ENCODE measurements at places on chromosomes 1 and 21.

DNA sequence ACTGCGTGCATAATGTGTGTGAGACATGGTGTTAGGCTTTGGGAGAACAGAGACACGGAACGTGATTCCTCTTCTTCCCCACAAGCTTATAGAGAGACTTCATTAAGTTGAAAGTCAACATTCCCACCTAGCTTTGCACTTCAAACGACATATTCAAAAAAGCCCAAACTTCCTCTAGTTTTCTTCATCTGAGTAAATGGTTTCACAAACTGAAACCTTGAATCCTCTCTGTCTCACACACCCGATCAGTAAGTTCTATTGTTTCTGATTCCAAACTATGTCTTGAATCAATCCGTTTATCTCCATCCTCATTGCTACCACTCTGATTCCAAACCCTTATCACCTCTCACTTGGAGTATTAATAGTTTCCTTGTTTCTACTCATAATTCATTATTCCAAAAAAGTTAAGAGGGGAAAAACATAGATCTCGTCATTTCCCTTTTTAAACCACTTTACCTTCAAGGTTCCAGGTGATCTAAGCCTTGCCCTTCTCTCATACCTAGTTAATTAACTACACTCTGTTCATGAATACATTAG, 1.6 kb upstream of the METTL18 start:
- DNase-seq = no peak

DNA sequence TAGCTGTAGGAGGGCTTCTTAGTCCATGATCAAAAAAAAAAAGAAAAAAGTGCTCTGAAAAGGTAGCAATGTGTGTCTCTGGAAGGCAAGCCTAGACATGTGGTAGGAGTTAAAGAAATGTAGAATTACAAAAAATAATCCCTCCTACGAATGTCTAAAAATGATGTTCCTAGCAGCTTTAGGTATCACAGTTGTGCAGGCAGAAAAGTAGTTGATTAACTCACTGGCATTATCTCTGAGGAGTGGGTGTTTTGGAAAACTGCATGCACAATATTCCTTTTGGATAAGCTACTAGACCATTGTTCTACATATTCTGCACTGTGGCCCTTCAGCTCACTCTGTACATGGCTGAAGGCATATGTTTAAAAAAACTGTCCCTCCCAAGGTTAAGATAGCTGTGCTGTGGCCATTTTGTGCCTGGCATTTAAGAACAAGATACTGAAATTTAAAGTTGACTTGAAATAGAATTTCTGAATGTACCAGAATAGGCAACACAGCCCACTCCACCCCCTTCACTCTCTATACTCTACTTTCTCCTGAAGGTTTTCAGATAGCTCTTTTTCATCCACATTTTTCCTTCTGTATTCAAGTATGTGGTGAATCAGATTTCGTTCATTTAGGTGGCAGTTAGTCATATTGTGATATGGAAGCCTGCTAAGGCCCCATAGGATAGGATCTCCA, 463.9 kb upstream of the LRRC7 start:
- DNase-seq = no peak

DNA sequence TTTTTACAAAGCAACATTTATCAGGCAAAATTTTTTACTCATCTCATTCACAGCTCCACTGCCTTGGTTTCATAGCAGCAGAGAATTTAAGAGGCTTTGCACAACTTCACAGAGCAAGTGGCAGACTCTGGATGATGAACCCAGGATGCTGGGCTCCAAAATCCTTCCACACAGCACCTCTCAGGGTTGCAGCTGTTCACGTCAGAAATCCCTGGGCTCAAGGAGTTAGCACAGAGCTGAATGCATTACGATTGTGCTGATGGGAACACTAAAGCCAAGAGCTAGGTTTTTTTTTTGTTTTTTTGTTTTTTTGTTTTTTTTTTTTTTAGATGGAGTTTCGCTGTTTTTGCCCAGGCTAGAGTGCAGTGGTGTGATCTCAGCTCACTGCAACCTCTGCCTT, 2.4 kb upstream of the HTR6 start:
- no peak for DNase-seq

GRCh38 chr1:169468982-169469381, 16.8 kb downstream of the SLC19A2 start:
- DNase-seq = no peak

DNA sequence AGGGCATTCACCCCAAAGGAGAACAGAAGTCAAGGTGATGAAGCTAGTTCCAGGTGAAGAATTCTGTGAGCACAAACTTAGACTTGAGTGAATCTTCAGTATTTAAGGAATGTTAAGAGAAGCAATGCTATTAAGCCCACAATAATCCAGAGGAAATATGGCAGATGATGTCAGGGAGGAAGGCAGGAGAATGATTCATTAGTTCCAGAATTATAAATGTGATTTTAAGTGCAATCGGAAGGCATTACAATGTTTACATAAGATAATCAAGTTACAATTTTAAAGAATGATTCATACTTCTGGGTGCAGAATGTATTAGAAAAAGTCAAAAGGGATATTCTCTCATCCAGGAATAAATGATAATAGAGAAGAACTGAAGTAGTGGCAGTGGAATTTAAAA, 545.2 kb upstream of the BRINP3 start:
- no peak for DNase-seq

GRCh38 chr1:220077887-220078286, 11.7 kb downstream of the BPNT1 start:
- DNase-seq = no peak
